ENCODE measurements at places on chromosomes 11 and 22.
A peak's percentile ranks its signal among the peaks of the same experiment; 100 is the strongest.

DNA sequence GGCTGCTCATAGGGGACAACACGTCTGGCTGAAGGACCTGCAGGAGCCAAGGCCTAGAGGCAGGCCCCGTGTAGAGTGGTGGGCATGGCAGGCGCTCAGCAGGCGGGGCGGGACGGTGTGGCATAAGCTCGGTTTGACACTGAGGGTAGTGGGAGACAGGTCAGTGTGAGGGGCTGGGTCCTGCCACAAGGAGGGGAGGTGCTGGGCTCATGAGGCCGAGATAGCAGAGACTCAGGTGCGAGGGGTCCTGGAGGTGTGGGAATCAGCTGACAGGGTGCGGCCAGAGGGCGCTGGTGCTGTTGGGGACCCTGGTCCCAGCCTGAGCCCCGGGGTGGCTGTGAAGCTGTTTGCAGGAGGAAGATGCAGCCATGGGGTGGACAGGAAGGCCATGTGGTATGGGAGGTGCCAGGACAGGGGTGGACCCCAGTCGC lies 6.7 kb downstream of the SLC22A12 start:
- DNase-seq, result no peak

DNA sequence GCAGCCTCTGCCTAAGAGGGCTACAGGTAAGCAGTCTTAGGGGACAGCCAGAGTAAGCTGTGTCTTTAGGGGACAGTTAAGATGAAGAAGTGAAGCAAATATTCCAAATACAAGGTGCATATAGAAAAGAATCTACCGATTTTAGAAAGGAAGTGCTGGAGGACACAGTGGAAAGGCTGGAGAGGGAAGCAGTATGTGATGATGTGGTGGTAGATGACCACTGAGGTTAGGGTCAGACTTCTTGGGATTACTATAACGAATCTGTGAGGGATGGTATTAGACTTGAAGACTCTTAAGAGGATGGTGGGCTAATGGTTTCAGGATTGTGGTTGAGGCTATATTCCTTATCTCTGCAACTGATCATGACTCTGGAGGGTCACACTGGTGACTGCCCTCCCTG lies 40.0 kb upstream of the PHOX2A start:
- no peak for DNase-seq

- no peak for DNase-seq
Observed at GRCh38 chr11:134951305-134951700, 539.3 kb upstream of the B3GAT1 start.

DNA sequence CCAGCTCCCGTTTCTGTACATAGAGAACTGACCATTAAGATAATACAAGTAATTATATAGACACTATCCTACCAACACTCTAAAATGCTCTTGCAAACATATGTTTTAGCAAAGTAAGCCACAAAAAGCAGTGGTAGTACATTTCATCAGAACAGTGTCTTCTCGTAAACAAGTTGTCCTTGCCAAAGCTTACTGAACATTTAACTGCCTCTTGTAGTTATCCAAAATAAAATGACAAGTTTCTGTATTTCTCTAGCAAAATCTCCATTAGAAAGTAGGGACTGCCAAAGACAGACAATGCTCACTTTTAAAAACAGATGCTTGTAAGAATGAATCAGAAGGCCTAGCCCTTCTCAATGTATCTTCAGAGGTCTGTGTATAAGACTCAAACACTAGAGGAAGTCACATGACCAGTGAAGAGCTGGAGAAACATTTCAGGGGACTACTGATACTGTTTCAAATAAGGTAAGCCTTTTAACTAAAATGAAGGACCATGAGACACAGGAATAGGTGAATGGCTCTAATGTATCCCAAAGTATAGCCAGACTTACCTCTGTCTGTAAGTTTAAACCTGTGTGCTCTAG lies 7.8 kb upstream of the ZC3H12C start:
- no peak for DNase-seq

- DNase-seq, result no peak
Observed at GRCh38 chr22:24455039-24455438, 27.6 kb downstream of the ADORA2A start.

- DNase-seq, result no peak
Observed at GRCh38 chr22:21807544-21808529, 59.6 kb downstream of the MAPK1 start.

- DNase-seq, result no peak
Observed at GRCh38 chr11:11910541-11910940, 68.8 kb downstream of the USP47 start.

GRCh38 chr11:67562963-67563704 lies 20.5 kb upstream of the GSTP1 start:
- DNase-seq, result no peak

DNA sequence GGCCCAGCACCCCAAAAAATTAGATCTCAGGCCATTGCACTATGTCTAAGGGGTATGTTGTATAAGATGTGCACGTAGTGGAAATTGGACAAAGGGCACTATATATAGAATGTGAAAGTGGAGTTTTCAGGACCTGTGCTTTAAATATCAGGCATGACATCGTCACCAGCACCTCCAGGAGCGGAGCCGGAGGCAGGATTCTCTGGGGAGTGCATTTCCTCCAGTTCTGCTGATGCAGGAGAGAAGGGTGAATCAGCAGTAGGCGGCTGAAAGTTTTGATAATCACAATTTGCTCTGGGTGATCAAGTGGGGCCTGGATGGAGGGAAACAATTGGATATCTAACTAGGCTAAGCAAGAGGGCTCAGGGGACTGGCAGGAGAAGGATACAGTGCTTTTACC lies 69.1 kb upstream of the NTM start:
- DNase-seq, result no peak

- DNase-seq, result no peak
Observed at GRCh38 chr22:25898707-25899365, 156.8 kb downstream of the MYO18B start.

DNA sequence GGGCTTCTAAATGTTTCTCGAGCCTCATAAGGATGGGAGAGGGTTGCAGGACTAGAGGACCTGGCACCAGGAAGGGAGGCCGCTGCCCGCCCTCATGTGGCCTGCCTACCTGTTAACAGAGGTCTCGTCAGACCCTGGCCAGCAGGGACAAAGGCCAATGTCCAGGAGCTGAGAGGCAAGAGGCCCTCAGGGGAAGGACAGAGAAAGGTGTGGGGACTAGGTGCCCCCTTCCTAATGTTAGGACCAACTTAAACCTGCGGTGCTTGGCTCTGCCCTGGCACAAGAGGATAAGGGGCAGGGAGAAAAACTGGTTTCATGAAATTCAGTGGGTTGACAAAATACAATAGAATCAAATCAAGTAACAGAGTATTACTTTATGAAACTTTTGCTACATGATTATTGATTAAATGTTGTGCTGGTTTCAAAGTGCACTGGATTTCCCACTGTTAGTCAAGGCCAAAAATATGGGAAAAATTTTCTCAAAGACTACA lies 20.0 kb upstream of the SYT12 start:
- no peak for DNase-seq

GRCh38 chr22:31867386-31868153 lies 76.8 kb upstream of the YWHAH start:
- no peak for DNase-seq

- no peak for DNase-seq
Observed at GRCh38 chr11:95500466-95500865, 269.5 kb upstream of the SESN3 start.

DNA sequence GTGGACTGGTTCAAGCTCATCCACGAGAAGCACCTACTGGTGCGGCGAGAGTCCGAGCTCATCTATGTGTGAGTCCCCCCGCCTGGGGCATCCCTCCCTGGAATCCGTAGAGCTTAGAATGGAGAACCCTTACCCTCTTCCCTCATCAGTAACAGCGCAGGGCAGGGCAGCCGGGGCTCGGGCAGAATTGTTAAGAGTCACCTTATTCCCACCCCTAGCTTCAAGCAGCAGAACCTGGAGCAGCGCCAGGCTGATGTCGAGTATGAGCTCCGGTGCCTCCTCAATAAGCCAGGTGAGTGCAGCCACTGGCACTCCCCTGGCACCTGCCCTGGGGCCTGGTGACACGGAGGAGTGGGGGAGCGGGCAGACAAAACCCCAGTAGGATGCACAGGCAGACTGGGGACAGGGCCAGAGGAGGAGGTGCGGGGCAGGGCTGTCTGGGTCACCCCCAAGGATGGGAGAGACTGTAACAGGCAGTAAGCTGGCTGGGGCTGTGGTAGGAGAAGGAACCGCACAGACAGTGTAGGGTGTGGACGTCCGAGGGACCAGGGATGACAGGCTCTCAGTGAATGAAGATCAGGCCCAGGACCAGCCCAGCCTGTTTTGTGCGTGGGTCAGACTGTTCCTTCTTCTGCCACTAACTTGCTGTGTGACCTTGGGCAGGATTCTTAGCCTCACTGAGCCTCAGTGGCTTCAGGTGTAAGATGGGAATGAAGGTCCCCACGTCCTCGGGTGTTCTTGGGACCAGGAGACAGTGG lies 20.4 kb downstream of the C22orf23 start:
- no peak for DNase-seq

- DNase-seq, result no peak
Observed at GRCh38 chr22:48754611-48755058, 1073.0 kb downstream of the BRD1 start.

- DNase-seq, result no peak
Observed at GRCh38 chr22:25174888-25175411, 24.7 kb upstream of the CRYBB3 start.

DNA sequence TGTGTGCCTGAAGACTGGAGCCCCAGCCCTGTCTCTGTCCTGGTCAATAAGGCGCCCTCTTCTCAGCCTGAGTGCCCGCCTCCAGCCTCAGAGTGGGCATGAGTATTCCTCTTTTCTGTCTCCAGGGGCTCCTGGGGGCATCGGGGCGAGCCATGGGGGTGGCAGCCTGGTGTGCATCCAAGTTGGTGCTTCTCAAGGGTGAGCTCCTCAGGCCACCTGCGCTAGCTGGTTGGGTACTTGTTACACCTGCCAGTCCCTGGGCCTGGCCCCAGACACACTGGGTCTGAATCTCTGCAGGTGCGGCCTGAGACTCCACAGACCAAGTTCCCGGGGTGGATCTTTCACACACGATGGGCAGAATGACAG lies 168.6 kb upstream of the B3GAT1 start:
- no peak for DNase-seq

GRCh38 chr22:43092085-43092484 lies 2.9 kb upstream of the TTLL1 start:
- no peak for DNase-seq

- DNase-seq, result no peak
Observed at GRCh38 chr22:50674130-50674500, 1.5 kb downstream of the SHANK3 start.

- no peak for DNase-seq
Observed at GRCh38 chr22:39369586-39369985, 19.8 kb downstream of the SYNGR1 start.

DNA sequence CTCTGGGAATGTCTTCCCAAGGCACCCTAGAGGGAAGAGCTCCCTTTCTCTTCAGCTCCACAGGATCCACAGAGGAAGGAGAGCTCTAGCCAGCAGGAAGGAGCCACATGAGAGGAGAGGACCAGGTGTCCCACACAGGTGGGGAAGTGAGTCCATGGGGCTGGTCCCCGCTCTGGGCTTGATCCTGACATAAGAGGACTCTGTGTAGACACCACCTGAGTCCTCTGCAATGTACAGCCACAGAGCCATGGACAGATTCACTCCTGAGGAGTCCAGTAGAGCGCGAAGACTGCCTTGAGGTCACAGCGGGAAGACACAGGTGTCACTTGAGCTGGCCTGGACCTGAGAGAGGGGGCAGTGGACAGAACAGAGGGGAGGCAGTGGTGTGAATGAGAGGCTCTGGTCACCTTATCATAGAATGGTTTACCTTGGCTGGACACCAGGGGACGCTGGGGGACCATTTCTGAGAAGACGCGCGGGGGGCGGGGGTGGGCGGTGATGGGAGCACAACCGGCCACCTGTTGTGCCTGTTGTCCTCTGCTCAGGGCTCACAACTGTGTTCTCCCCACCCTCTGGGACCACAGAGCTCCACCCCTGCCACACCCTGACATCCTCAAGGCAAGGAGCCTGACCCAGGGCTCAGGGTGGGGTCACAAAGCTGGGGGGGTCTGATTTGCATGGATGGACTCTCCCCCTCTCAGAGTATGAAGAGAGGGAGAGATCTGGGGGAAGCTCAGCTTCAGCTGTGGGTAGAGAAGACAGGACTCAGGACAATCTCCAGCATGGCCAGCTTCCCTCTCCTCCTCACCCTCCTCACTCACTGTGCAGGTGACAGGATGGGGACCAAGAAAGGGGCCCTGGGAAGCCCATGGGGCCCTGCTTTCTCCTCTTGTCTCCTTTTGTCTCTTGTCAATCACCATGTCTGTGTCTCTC lies 128.2 kb downstream of the ZNF280B start:
- DNase-seq, result no peak

- no peak for DNase-seq
Observed at GRCh38 chr11:64089915-64090805, 54.4 kb downstream of the FLRT1 start.

- DNase-seq, result no peak
Observed at GRCh38 chr22:50699756-50700386, 27.2 kb downstream of the SHANK3 start.

- no peak for DNase-seq
Observed at GRCh38 chr11:33930317-33931021, 38.6 kb upstream of the LMO2 start.

GRCh38 chr11:85589373-85589772 lies 37.8 kb downstream of the DLG2 start:
- no peak for DNase-seq

GRCh38 chr22:19800761-19801244 lies 40.2 kb downstream of the TBX1 start:
- DNase-seq, result no peak

- DNase-seq, result no peak
Observed at GRCh38 chr22:20147237-20147988, 3.4 kb downstream of the CCDC188 start.

DNA sequence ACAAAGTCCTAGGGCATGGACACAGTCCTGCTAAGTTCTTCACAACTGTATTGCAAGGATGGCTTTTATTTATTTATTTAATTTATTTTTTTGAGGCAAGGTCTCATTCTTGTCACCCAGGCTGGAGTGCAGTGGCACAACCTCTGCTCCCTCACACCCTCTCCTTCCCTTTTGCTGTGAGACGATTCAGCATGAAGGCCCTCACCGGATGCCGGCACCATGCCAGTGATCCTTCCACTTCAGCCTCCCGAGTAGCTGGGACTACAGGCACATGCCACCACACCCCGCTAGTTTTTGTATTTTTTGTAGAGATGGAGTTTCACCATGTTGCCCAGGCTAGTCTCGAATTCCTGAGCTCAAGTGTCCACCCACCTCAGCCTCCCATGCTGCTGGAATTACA lies 17.8 kb downstream of the EED start:
- DNase-seq, result no peak

GRCh38 chr11:37841016-37841415 lies 1243.0 kb upstream of the RAG2 start:
- no peak for DNase-seq

- DNase-seq, result no peak
Observed at GRCh38 chr11:65204646-65205601, 23.2 kb downstream of the CAPN1 start.

- DNase-seq, result peak; percentile 23
Observed at GRCh38 chr22:38218661-38219622, 17.1 kb downstream of the MAFF start.

Measured in stimulated activated CD4-positive, alpha-beta T cell treated with anti-CD3 and anti-CD28 coated beads, Interleukin-15, amount 100 ng/mL, for 1 hour (primary cell).